ENCODE measurements at places on chromosomes 12 and 14. TPM values are rescaled to one million over a fixed set of nuclear protein-coding genes. Genes with fewer than 3 reads are reported as not detected.

Gene NGB
- total RNA-seq = not detected

Gene TRAFD1
- total RNA-seq = 38.8 TPM

Gene NRIP2
- total RNA-seq = 0.13 TPM

Gene TAS2R13
- total RNA-seq = 0.90 TPM

Gene CIROP
- not detected for total RNA-seq

Gene TPH2
- total RNA-seq = 0.10 TPM

Gene DDX24
- 89.6 TPM for total RNA-seq

Gene RNASE1
- 31.6 TPM for total RNA-seq

Gene STAC3
- total RNA-seq = 3.3 TPM

Gene PLEKHD1
- total RNA-seq = 0.80 TPM

Gene SLC2A13
- 15.8 TPM for total RNA-seq
